Activated T-cell treated with anti-CD3 and anti-CD28 coated beads for 48 hours (primary cell): ENCODE measurements at places on chromosomes 13 and 19.

- DNase-seq: no peak
Measured at GRCh38 chr19:45507872-45508416, 665 bp downstream of the VASP start.

GRCh38 chr13:39663508-39663907, 8.0 kb downstream of the COG6 start:
- no peak for DNase-seq

DNA sequence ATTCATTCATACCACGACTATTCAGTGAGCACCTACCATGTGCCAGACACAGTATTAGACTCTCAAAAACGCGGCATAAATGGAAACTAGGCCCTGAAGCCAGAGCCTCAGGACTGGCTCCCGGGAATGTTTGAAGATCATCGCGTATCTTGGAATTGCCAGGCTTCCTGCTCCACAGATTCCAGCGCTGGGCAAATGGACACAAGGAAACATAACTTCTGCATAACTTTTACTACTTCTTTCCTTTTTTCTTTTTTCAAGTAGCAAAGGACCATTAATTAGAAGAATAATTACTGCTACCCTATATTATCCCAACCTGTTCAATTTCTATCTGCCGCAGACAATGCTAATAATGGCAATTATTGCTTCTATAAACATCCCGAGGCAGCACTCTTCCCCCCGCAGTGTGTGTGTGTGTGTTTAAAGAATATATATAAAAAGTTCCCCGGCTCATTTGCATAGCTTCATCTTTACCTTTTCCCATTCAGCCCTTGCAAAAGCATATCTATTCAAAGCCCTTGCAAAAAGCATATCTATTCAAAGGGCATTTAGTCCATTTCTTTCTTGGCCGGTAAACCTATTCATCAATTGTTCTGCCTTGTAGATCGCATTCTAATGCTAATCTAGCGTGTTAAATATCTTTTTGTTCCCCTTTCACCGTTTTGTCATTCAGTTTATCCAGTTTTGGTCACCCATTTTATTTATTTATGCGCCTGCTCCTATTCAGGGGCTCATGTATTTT, 6.1 kb downstream of the SOX21 start:
- no peak for DNase-seq

- DNase-seq: no peak
Measured at GRCh38 chr19:13537454-13537853, 31.2 kb upstream of the CACNA1A start.

- no peak for DNase-seq
Measured at GRCh38 chr19:34962687-34963572, 1.1 kb downstream of the ZNF792 start.

GRCh38 chr19:1658150-1659083, 6.0 kb upstream of the TCF3 start:
- DNase-seq: no peak

DNA sequence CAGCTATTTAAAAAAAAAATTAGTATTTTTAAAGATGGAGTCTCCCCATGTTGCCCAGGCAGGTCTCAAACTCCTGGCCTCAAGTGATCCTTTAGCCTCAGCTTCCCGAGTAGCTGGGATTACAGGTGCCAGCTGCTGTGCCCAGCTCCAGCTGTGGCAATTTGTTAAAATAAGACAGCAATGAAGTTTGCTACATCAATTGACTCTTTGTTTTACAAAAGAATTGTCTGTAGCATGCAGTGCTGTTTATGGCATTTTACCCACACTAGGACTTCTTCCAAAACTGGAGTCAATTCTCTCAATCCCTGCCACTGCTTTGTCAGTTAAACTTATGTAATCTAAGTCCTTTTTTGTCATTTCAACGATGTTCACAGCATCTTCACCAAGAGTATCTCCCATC, 49.3 kb downstream of the NDFIP2 start:
- DNase-seq: no peak

DNA sequence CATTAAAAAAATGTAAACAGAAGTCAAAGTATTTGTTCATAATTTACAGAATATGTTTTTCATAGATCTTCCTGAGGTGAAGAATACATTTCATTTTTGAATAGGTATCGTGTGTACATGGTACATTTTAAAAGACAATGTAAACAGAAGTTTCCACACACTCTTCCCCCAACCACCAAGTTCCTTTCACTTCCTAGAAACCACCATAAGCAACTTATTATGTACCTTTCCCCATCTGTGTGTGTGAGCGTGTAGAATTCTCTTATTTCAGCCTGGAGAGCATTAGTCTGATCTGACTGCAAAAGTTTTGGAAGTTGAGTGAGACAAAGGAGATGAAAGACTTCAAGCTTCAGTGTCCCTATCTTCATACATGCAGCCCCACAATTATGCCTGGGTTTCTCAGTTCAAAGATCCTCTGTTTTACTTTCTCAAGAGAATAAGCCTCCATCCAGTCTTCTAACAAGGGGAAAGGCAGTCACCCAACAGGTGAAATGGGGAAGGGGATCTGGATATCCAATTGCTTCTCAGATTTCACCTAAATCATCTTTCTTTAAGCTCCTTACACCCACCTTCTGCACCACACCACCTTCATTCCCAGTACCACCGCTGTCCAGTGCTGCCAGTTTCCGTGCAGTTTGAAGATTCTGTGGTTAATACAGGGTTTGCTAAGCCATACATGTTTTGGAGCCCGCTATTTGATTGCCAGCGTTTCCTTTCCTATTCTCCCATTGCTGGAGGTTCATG, 2.1 kb downstream of the TEX30 start:
- DNase-seq: no peak

DNA sequence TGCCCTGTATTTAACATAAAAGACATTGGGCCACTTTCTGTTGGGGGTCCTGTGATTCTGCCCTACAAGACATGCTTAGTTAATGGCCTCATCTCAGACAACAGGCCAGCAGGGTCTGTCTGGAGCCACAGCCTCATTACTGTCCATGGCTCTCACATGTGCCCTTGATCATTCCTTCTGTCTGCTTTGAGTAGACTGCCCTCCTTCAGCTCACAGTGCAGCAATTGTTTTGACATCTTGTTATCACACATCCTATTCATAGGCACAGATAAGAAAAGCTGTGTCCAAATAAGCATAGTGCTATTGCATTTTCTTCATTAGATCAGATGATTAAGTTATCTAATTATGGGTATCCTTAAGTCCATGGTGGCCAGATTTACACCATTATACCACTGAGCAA, 127.9 kb downstream of the KCTD12 start:
- DNase-seq: no peak

GRCh38 chr13:23350009-23350408, 83.5 kb downstream of the SACS start:
- no peak for DNase-seq

DNA sequence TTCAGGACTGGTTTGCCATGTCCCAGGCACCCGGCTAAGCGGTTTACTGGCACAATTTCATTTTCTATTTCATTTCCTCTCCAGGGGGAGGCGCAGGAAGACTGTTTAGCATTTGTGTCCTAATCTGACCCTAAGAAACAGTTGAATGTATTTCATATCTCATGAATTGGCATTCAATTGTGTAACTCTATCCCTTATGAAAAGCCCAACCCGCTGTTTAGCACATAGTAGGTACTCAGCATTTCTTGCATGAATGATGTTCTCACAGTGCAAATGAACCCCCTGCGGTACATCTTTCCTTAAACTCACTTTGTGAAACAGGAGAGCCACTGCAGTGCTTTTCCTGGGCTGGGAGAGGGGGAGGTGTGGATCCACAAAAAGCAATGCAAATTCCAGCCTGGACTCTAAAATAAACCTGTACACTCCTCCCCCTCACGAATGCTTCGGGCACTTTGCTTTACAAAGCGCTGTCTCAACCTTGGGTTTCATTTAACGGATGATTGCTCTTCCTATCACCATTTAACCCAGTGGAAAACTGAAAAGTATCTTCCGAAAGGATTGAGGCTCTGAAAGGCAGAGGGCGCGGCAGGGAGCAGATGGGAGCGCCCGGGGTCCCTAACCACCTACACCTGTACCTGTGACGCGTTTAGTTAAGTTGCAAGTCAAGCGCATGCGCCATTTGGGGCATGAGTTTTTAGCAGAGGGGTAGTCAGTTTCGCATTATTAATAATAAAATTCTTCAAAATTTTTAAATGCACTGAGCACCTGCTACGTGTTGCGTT, 1.2 kb upstream of the EEF2 start:
- DNase-seq: no peak

DNA sequence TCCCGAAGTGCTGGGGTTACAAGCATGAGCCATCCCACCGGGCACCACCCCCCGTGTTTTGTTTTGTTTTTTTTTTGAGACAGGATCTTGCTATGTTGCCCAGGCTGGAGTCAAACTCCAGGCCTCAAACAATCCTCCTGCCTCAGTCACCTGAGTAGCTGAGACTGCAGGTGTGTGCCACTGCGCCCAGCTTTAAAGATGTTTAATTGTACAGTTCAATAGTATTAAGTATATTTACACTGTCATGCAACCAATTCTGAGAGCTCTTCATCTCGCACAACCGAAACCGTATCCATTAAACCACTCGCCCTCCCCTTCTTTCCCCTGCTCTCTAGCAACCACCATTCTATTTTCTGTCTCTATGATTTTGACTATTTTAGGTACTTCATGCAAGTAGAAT, 15.6 kb downstream of the NUCB1 start:
- DNase-seq: no peak

- no peak for DNase-seq
Measured at GRCh38 chr19:52910648-52911047, 12.6 kb downstream of the ZNF888 start.

GRCh38 chr13:44354331-44354730, 19.3 kb upstream of the SERP2 start:
- no peak for DNase-seq

DNA sequence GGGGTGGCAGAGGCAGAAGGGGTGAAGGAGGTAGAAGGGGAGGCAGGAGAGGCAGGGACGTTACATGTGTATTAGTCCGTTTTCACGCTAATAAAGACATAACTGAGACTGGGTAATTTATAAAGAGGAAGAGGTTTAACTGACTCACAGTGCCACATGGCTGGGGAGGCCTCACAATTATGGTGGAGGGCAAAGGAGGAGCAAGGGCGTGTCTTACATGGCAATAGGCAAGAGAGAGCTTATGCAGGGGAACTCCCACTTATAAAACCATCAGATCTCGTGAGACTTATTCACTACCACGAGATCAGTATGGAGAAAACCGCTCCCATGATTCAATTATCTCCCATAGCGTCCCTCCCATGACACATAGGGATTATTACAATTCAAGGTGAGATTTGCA, 19.0 kb upstream of the ACOD1 start:
- DNase-seq: no peak

- DNase-seq: no peak
Measured at GRCh38 chr13:30133996-30134395, 173.4 kb downstream of the KATNAL1 start.

- no peak for DNase-seq
Measured at GRCh38 chr13:28237944-28238343, 99.6 kb downstream of the PAN3 start.

- no peak for DNase-seq
Measured at GRCh38 chr19:53812335-53812734, 11.8 kb downstream of the NLRP12 start.

DNA sequence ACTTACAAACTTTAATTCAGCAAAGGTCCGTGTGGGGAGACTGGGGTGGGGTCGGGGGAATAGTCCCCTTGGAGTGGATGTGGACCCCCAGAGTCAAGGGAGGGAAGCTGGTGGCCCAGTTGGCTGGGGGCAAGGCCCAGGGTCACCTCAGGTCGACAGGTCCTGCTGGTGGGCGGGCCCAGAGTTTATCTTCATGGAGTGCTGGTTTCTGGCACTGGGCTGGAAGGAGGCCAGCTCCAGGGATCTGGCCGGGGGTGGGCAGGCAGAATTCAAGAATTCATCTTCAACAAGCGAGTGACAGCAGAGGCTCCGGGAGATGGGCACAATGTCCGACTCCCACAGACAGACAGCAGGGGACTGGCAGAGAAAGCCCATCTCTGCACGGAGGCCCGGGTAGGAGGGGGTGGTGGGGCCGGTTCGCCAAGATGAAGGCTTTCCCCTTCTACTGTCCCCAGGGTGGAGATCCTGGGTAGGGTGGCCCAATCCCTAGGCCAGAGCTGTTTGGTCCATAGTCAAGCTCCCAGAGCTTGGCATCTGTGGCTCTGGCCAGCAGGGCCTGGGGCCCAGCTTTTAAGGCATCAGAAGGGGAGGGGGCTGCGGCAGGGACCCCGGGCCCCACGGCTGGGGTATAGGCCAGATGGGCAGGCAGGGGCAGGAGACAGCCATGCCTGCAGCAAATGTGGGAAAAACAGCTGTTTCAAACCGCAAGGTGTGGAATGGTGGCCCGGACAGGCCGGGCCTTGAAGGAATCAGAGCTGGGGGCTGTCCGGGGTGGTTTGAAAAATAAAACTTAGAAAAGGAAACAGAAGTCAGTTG, 622 bp upstream of the FDX2 start:
- DNase-seq: no peak

- DNase-seq: no peak
Measured at GRCh38 chr13:92297971-92298942, 899.8 kb downstream of the GPC5 start.

GRCh38 chr13:97076898-97077297, 82.6 kb upstream of the OXGR1 start:
- DNase-seq: no peak

DNA sequence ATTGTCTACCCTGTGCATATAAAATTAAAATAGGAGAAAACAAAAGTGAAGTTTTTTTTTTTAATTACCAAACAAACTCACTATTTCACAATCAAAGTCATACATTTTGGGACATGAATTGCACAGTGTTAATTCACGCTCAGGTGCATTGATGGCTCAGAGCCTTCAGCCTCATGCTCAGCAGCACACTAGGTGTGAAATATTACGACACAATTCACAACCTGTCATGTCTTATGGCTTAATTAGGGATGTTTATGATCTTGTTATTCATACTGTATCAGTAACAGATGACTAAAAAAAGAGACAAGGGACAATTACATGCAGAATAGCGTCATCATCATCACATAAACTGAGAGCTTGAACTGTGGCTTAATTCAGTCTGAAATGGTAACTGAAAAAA, 2005.5 kb upstream of the PCDH20 start:
- no peak for DNase-seq

DNA sequence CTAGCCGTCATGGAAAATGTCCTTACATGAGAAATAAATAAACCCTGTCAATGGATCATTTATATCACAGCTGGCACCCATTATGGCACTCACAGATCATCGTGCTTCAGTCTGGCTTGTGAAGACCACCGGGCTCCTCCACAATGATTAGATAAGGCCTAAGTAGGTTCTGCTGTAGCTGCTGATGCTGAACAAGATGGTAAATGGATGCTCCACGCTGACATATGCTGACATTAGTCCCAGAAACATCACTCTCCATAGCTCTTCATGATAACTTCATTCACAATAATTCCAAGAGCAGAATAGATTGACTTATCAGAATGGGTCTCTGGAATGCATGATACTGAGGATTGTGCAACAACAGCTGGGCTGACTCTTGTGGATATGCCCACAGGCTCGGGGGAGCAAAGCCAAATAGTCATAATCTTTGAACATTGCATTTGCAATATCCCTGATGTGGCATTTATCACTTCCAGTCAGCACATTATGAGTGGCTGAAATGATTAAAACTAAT, 63.8 kb upstream of the RXFP2 start:
- no peak for DNase-seq

- no peak for DNase-seq
Measured at GRCh38 chr13:31209172-31209840, 9.5 kb downstream of the B3GLCT start.
